ENCODE measurements at places on chromosomes 13 and 19.

- no peak for DNase-seq
Observed at GRCh38 chr13:67106502-67107057, 123.6 kb downstream of the PCDH9 start.

DNA sequence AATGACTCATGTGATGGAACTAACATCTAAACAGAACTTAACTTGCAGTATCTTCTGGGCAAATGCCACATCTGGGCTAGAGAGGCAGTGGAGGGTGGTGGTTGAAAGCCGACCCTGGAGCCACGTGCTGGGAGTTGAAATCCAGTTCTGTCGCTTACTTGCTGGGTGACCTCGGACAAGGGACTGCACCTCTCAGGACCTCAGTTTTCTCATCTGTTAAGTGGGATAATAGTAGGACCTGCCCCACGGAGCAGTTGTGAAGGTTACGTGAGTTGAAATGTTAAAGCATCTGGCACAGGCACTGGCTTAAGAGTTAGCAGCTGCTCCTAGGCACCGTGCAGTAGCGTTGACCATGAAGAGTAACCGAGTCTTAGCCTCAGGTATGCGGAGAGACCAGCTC is 76.1 kb downstream of the SIPA1L3 start:
- no peak for DNase-seq

DNA sequence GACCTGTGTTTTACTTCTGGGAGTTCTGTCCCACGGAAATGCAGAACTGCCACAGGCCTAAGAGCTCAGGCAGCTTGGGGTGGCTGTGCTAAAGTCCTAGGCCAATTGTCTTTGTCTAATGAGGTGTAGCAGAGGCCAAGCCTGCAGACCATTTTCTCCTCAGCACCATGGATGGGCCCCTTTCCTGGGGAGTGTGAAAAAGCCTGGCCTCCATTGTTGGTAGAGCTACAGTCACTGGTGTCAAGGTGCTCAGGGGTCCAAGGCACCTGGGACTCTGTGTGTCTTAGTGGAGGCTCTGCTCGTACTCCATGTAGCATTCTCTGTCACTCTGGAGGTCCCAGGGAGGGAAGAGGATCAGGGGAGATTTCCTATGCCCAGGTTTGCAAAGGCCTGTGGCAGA is 329.6 kb downstream of the SLITRK5 start:
- DNase-seq, result no peak

- DNase-seq, result no peak
Observed at GRCh38 chr19:33527125-33527524, 5.5 kb upstream of the PEPD start.

GRCh38 chr13:30140973-30141372 is 166.4 kb downstream of the KATNAL1 start:
- no peak for DNase-seq

DNA sequence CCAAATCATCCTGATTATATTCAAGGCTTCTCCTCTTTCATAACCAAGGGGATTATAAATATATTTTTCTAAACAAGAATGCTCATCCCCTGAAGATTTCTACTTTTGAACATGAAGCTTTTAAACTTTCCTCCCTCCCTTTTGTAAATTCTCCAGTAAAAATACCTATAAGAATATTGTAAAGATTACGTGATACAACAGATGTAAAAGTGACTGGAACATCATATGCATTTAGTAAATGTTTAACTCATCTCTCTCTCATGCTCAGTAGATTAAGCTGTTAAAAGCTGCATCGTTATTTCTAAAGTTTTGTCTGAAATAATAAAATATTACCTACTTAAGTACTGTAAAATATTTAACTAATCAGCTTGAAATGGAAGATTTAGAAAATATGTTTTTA is 281.1 kb downstream of the SPRY2 start:
- no peak for DNase-seq

DNA sequence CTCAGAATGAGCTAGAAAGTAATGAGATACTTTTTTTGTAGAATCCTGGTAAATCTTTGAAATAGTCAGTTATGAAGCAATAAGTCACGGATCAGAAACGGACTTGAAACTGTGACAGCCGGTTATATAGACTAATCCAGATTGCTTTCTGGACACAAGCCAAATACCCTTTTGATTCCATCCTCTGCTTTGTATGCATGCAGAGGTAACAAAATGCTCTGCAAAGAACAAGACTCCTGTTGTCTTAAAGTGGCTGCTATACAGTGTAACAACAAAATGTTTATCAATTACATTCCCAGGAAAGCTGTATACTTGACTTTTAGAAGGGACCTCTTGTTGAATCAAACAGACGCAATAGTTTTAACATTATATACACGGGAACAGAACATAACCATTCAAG is 66.5 kb upstream of the STARD13 start:
- no peak for DNase-seq

DNA sequence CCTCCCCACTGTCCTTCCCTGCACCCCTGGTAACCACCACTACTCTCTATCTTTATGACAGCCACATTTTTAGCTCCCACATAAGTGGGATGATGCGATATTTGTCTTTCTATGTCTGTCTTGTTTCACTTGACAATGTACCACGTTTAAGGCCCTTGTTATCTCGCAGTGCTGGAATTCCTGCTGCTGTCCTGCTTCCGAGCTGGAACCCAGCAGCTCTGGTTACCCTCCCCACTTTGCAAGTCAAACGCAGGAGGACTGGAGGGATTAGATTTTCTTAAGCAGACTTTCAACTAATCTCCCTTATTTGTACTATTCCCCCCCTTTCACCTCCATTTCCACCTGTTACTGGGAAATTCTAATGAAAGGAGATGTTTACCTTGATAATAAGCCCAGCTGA is 59.1 kb upstream of the PDX1 start:
- DNase-seq, result no peak

DNA sequence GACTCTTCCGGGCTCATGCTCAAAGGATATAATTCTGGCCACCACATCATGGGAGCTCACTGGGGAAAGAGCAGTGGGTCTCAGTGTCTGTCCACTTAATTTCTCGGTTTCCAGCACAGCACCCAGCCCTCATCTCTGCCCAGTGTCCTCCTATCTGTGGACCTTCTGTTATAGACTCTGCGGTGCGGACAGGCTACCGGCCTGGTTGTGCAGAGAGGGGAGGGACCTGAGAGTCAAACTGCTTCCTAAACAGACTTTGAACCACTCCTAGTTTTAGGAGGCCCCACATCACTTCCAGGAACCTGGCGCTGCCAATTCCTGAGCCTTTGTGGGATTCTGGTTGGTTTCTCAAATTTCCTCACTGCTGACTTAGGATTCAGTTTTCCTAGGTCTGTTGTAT is 59.8 kb upstream of the MED4 start:
- no peak for DNase-seq

- no peak for DNase-seq
Observed at GRCh38 chr13:109840201-109840892, 54.0 kb upstream of the IRS2 start.

- DNase-seq, result no peak
Observed at GRCh38 chr19:38841787-38842438, 7.9 kb downstream of the HNRNPL start.

GRCh38 chr19:17351815-17352435 is 14.6 kb downstream of the GTPBP3 start:
- DNase-seq, result no peak

GRCh38 chr19:45045671-45046353 is 7.0 kb downstream of the CLASRP start:
- no peak for DNase-seq

GRCh38 chr13:33193428-33193974 is 92.1 kb downstream of the STARD13 start:
- no peak for DNase-seq

DNA sequence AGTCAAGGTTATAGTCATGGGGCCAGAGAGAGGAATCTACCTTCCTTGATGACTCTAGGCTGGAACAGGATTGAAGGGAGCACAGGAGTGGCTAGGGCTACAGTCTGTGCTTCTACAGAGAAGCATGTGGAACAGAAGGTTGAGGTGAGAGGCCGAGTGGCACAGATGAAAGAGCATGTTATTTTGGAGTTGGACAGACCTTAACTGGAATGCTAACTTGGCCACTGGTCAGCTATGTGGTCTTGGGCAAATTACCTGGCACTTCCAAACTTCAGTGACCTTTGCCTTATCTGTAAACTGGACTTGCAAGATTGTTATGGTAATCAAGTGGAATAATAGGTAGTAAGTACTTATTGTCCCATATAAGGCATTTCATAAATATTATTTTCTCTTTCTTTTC is 252.7 kb downstream of the KCNRG start:
- DNase-seq, result no peak

- no peak for DNase-seq
Observed at GRCh38 chr19:47406711-47407416, 12.5 kb downstream of the MEIS3 start.

All from astrocyte of the cerebellum (primary cell).